ENCODE measurements at places on chromosomes 4 and X. TPM values are rescaled to one million over a fixed set of nuclear protein-coding genes. Genes with fewer than 3 reads are reported as not detected.

The RHOH gene
- total RNA-seq: 1.0 TPM

The SNX25 gene
- total RNA-seq: 13.5 TPM

The ARHGAP36 gene
- total RNA-seq: not detected

The TGIF2LX gene
- total RNA-seq: not detected

The GAGE2A gene
- not detected for total RNA-seq

The SHROOM4 gene
- total RNA-seq: 0.46 TPM

The MID1 gene
- 19.2 TPM for total RNA-seq

The CT45A10 gene
- total RNA-seq: not detected

The NFXL1 gene
- 10.2 TPM for total RNA-seq

The IQCM gene
- total RNA-seq: not detected

The SMAD1 gene
- total RNA-seq: 17.1 TPM

DNA sequence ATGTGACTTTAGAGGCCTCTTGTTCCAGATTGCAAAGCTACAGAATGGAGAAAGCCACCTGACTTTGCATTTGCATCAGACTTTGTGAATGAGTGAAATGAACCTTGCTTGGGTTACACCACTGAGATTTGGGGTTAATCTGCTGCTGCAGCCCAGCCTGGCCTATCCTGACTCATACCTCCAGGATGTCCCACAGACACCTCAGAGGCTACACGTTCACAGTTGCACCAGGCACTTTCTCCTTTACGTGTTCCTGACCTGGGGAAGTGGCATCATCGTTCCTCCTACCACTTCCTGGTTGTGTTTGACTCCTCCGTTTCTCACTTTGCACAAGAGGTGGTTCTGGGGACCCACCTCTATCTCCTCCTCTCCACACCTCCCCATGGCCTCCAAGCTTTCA, 9.2 kb upstream of the SORCS2 start:
- no peak overlapping the region for H3K27ac ChIP-seq
- no peaks in the 10 kb centered on the region for H3K4me1 ChIP-seq
- H3K27me3 ChIP-seq: no peaks in the 10 kb centered on the region
- no peak overlapping the region for H3K4me3 ChIP-seq
- H3K36me3 ChIP-seq: no peaks in the 10 kb centered on the region

- H3K4me1 ChIP-seq: no peaks in the 10 kb centered on the region
- H3K27ac ChIP-seq: no peak overlapping the region
- no peaks in the 10 kb centered on the region for H3K27me3 ChIP-seq
Observed at GRCh38 chr4:96407738-96408463, 568.0 kb downstream of the PDHA2 start.

DNA sequence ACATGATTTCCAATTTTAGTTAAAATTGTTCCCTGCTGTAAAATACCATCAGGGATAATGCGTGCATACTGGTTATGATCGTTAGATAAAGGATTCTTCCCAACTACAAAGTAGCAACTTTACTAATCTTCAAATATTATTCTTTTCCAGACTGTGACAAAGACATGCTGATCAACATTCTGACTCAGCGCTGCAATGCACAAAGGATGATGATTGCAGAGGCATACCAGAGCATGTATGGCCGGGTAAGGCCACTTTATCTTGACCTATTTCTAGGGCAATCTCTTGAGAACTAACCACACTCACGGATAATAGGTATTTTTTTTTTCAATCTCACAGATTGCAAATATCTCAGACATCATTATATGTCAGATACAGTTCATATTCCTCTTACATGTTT, 47.0 kb downstream of the ANXA10 start:
- H3K36me3 ChIP-seq: no peaks in the 10 kb centered on the region
- DNase-seq: no peak
- H3K27ac ChIP-seq: no peak overlapping the region
- H3K4me3 ChIP-seq: no peak overlapping the region
- H3K4me1 ChIP-seq: no peaks in the 10 kb centered on the region

GRCh38 chr4:44121210-44121609, 327.4 kb downstream of the KCTD8 start:
- no peak for DNase-seq
- H3K36me3 ChIP-seq: no peaks in the 10 kb centered on the region
- H3K27me3 ChIP-seq: no peaks in the 10 kb centered on the region
- no peak overlapping the region for H3K4me3 ChIP-seq
- no peaks in the 10 kb centered on the region for H3K4me1 ChIP-seq

GRCh38 chr4:177489471-177490246, 47.4 kb upstream of the AGA start:
- no peaks in the 10 kb centered on the region for H3K4me1 ChIP-seq
- no peak overlapping the region for H3K4me3 ChIP-seq
- H3K27me3 ChIP-seq: no peaks in the 10 kb centered on the region
- no peaks in the 10 kb centered on the region for H3K36me3 ChIP-seq

DNA sequence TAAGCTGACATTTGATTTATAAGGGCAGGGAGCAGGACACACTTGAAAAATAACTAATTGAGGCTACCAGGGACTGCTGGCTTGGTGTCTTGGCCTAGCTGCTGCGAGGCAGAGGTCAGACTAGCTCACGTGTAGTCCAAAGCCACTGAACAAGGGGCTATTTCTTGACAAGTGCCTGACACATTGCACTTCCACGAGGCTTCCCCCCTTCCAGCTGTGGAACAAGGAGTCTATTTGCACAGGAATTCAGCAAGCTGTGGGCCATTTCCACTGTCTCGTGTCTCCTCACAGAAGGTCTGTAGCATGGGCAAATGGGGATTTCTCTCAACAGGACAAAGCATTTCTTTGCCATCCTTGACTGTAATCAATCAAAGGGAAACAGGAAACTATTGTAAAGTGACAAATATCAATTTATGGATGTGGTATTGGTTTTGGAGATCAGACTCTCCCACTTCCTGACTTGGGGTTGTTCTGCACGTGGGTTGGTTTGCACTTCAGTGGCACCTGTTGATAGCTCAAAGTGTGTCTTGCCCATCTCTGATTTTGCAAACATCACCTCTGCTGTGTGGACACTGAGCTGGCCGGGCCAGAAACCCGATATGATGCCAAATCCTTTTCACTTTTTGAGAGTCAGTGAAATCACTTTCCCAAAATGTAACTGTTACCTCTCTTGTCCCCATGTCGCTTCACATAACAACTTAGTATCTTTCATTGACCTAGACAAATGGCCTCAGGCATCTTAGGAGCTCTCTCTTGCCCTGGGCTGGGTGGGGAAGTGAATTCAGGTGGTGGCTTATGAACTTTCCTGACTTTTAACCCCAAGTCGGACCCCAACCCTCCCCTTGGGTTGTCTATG, 107.4 kb upstream of the MAMLD1 start:
- H3K27ac ChIP-seq: no peak overlapping the region
- H3K36me3 ChIP-seq: no peaks in the 10 kb centered on the region
- H3K4me3 ChIP-seq: no peak overlapping the region
- H3K27me3 ChIP-seq: no peaks in the 10 kb centered on the region
- H3K4me1 ChIP-seq: no peaks in the 10 kb centered on the region
